Esophagus muscularis mucosa (tissue), 4 donors: ENCODE measurements at places on chromosomes 4 and X. TPM values are rescaled to one million over a fixed set of nuclear protein-coding genes. Genes with fewer than 3 reads are reported as not detected.

MAPK10 gene
- 11.4 TPM for total RNA-seq

TBX22 gene
- total RNA-seq = not detected

PHOX2B gene
- not detected for total RNA-seq

RBMXL3 gene
- not detected for total RNA-seq

RBMX gene
- 219 TPM for total RNA-seq

PASD1 gene
- not detected for total RNA-seq

FAM9B gene
- not detected for total RNA-seq

NWD2 gene
- total RNA-seq = 0.50 TPM

NUDT11 gene
- total RNA-seq = 1.2 TPM

LONRF3 gene
- 14.3 TPM for total RNA-seq

GRCh38 chr4:3414421-3415279 is 27.1 kb upstream of the HGFAC start:
- no peak for DNase-seq

DNA sequence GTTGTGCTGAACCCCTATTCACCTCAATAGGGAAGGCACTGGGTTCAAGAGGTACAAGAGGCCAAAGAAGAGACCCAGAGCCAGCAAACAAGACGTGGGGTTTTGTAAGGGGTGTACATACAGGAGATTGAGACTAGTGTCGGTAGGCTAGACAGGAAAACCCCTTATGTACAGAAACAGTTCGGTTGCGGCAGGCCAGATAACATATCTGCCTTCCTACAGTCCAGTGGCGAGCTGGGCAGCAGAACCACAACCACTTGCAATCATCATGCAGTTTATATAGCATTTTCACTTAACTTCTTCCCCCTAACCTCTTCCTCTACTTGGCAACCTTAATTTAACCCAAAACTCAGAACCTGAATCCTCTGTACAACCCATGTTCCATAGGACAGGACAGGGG is 422.2 kb downstream of the PDHA2 start:
- no peak for DNase-seq

DNA sequence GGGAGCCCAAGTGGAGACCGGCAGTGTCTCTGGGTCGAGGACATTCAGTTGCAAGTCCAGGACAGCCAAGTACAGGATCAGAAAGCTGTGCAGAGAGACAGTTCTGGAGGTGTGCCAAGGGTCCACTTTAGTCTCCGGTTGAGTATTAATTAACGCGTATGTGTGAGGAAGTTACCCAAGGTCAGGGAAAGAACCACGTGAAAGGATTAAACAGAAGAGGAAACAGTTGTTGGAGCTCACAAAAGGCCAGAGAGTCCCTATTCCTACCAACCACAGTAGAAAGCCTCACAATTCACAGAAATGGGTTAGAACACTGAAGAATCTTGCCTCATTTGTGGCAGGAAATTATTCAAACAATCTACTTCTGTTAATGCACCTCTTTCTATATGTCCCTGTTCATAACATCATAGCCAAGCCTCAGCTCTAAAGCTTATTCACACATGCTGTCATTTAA is 17.9 kb upstream of the NSUN7 start:
- DNase-seq = no peak

GRCh38 chrX:40651620-40652223 is 4.4 kb upstream of the CXorf38 start:
- peak; percentile 93 for DNase-seq

DNA sequence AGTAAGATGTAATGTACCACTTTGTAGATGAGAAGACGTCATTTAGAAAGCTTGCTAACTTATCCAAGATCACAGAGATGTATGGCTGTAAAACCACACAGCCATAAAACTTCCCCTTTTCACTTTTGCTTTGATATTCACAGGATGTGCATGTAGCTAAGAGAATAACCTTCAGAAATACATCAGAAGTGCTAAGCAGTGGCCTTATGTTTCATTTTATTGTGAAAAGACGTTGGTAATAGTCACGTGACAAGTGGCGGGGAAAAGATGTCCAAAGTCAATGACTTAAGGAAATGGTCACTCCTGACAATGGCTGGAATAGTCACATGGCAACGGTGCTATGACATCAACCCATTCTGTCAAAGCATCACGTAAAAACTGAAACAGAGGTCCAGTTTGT is 12.9 kb upstream of the WDR17 start:
- no peak for DNase-seq

DNA sequence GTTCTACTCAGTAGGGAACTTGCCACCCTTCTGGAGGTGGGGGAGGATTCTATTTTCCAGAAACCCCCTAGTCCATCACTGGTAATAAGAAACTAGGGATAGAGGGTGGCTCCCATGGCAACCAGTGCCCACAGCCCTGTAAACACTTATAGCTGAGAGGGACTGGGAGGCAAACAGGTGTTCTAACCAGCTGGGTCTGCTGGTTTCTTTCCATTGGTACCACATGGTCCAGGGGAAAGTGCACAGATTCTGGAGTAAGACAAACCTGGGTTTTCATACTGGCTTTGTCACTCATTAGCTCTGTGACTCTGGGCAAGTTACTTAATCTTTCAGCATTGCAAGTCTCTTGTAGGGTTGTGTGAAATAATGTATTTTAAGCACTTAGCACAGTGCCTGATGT is 26.9 kb downstream of the IGSF1 start:
- no peak for DNase-seq

- DNase-seq = no peak
These were observed 3.1 kb downstream of the ZGRF1 start for GRCh38 chr4:112633477-112634235.

DNA sequence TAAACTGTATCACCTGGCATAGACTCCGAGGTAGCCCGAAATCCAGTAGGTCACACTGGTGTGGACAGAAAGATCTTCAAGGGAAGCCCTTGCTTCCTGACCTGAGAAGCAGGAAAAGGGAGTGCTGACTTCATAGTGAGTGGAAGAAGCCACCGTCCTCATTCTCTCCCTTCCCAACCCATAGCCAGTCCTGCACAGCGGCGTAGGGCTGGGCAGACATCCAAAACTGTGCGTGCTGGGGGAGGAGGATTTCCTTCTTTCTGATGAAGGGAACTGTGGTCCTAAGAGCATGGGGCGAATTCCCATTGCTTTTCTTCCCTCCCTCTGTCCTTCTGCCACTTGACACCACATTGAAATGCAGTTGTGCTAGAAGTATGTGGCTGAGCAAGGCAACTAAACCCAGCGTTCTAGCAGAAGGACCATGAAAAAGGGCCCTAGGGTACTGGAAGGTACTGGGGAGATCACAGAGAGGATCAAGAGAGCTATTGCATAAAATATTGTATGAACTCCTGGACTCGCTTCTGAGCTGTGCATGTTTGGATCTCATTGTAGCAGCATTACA is 66.9 kb downstream of the STOX2 start:
- no peak for DNase-seq

DNA sequence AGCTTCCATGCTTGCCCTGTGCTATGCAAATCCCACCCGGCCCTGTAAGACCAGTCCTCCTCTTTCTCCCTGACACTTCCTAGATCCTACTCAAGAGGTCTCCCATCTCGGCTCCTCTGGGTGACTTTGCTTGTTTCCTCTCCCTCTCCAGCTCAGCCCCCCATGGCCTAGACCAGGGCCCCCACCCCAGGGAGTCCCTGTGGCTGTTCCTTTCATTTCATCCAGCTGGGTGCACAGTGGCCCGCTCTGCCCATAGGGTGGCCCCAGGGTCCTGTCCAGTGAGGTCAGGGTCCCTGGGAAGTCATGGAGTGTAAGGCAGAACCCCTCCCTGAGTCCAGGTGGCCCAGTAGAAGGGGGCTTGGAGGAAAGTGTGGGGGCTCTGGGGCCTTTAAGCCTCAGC is 52.3 kb upstream of the NKX1-1 start:
- no peak for DNase-seq

DNA sequence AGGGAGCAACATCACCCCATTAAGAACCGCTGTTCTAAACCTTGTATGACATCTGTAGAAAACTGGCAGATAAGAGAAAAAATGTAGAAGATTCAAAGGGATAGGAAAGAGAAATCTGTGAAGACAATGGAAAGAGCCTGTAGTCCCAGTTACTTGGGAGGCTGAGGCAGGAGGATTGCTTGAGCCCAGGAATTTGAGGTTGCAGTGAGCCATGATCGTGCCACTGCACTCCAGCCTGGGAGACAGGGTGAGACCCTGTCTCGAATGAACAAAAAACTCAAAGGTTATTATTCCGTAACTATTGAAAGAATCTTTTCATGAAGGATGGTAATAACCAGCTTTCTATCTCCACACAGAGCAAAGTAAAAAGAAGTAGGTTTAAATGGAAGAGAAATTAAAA is 1.6 kb upstream of the CLCN4 start:
- no peak for DNase-seq
